Thoracic aorta endothelial cell (primary cell): ENCODE measurements at places on chromosomes 4 and X. TPM values are rescaled to one million over a fixed set of nuclear protein-coding genes. Genes with fewer than 3 reads are reported as not detected.

The MAGEA12 gene
- not detected in 2 replicates for total RNA-seq

The PGAM4 gene
- total RNA-seq: not detected in 2 replicates

The ARR3 gene
- total RNA-seq: not detected in 2 replicates

The FMR1NB gene
- total RNA-seq: not detected in 2 replicates

The CXCL5 gene
- 0.57 and 0.80 TPM in 2 replicates for total RNA-seq

The ARHGAP10 gene
- 29.9 and 32.2 TPM in 2 replicates for total RNA-seq
